Retina (tissue), 1 donor: ENCODE measurements at places on chromosomes 11 and 22.

- no peak for DNase-seq
These were observed 749.9 kb downstream of the METTL15 start for GRCh38 chr11:28858076-28858475.

- no peak for DNase-seq
These were observed 104.4 kb downstream of the TRIM51G start for GRCh38 chr11:48879256-48879655.

GRCh38 chr22:40443732-40444131 is 73.3 kb downstream of the SGSM3 start:
- no peak for DNase-seq

DNA sequence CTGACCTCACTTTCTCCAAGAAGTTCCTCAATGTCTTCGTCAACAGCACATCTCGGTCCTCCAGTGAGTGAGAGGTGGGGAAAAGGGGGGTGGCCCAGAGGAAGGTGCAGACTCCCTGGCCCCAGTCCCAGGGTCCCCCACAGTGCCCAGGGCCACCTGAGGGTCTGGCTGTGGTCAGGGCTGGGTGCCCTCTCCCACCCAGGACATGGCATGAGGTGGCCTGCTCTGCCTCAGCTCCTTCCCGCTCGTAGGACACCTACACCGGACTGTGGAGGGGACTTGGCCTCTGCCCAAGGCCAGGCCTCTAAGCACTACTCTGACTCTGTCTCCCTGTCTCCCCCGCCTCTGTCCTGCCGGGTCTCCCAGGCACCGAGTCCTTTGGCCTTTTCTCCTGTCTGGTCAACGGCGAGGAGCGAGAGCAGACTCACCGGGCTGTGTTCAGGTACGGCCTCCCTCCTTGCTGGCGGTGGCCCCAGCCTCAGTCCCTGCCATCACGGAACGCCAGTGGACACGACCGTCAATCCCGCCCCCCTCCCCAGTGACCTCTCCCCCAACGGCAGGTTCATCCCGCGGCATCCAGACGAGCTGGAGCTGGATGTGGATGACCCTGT is 4.5 kb downstream of the MAPK8IP2 start:
- DNase-seq: no peak

DNA sequence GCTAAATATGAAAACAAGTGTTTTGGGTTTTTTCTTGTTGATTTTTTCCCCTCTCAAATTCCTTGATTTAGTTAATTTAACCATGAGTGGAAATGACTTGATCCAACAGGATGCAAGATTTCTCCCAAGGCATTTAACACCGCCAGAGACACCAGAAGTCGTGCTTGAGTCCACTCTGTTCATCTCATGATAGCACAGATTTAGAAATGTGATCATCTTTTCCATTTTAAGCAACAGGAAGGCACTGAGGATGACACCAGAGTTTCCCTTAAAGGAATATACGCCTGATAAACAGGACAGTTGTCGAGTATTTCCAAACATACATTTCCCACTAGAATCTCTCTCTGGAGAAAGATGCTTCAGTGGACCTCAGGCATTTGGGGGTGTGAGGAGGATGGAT is 318.7 kb downstream of the CADM1 start:
- DNase-seq: no peak

- peak; percentile 65 for DNase-seq
These were observed at the start of gene VEGFB for GRCh38 chr11:64233913-64234586. Gene VEGFB, plus strand, starts transcription at chr11:64234584. Its CDS starts 250 bp downstream, at chr11:64234834.
